Fibroblast of the conjunctiva (primary cell): ENCODE measurements at places on chromosomes 4 and X.
A peak's percentile ranks its signal among the peaks of the same experiment; 100 is the strongest.

DNA sequence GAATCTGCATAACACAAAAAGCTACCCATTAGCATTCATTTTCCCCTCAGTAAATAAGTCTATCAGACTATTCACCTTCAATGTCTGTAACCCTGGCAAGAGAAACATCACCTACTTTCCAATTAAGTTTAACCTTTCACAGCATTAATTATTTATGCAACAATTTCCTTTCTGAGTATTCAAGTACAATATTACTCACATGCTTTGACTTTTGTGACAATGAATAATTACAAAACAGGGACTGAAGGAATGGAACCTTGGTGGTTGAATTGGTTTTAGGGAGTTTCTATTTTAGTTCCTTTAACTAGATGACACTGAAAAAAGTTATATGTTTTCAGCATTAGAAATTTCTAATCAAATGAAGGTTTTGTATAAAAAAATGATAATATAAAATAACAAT is 932.3 kb upstream of the EPHA5 start:
- DNase-seq: no peak

DNA sequence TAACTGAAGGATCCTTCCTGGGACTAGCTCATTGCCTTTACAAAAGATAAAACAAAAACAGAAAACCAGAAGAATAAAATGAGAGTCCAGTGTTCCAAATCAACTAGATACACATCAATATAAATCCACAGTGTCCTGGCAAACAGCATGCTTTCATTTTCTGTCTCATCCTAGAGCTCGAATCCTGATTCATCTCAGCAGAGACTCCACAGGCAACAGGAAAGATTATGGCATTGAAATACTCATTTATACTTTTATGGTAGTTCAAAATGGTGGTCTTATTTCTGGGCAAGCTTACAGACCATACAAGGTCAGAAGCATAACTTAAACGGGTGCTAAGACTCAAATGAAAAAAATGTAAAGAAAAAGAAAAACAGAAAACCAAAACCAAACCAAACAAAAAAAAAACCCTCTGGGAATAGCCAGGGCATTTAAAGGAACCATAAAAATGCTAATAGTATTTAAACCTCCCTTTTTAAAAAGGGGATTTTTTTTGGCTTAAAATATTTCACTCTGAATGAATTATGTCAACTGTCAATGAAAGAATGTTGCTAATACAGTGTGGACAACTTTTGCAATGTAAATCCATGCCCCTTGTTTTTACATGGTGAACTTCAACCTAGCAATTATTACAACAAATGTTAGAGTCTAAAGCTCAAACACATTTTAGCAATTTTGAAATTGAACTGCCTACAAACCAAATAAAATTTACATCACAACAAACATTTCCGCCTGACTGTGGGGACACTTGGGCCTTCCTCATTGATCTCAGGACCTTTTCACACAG is 57.9 kb downstream of the GPR101 start:
- no peak for DNase-seq

- DNase-seq: peak; percentile 54
These were observed at the start of gene TRIM2 for GRCh38 chr4:153204247-153204671. TRIM2 (plus strand) TSS chr4:153204443; CDS start chr4:153204531, 88 bp downstream.

GRCh38 chr4:185304541-185304940 is 91.2 kb downstream of the LRP2BP start:
- no peak for DNase-seq

- DNase-seq: no peak
These were observed 271.8 kb downstream of the CRLF2 start for GRCh38 chrX:940691-941090.

GRCh38 chrX:108217876-108218275 is 126.3 kb downstream of the ATG4A start:
- DNase-seq: no peak

GRCh38 chrX:24676403-24677024 is 17.2 kb upstream of the POLA1 start:
- no peak for DNase-seq

- no peak for DNase-seq
These were observed 36.2 kb downstream of the KDM5C start for GRCh38 chrX:53188763-53189162.

DNA sequence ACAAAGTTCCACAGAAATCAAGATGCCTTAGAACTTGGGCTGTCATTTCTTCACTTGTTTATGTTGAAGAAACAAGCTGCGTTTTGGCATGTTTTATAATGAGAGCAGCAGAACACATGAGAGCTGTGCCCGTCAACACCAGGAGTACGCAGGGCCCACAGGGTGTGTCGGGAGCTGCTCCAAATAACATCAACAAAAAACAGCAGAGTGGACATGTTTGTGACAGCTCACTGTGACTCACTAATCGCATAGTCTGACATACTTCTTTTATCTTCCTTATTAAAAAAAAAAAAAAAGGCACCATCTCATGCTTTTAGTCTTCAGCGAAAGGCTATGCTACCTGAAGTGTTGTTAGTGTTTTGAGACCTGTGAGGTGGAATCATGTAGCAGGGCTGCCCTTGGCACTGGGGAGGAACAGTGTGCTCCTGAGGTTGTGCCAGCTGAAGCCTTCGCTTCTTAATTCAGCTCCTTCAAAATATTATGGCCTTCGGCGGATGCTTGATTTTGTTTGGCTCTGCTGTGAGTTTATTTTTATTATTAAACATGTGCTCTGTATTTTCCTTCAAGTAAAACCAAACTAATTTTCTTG is 32.8 kb downstream of the FHDC1 start:
- DNase-seq: no peak

- no peak for DNase-seq
These were observed 40.2 kb downstream of the PJA1 start for GRCh38 chrX:69125094-69125493.

GRCh38 chrX:123186801-123187200 is 2.7 kb downstream of the GRIA3 start:
- no peak for DNase-seq

- DNase-seq: no peak
These were observed 56.3 kb downstream of the CCDC149 start for GRCh38 chr4:24856586-24856985.

- peak; percentile 32 for DNase-seq
These were observed 18.9 kb downstream of the TMPRSS11E start for GRCh38 chr4:68466185-68466584.

DNA sequence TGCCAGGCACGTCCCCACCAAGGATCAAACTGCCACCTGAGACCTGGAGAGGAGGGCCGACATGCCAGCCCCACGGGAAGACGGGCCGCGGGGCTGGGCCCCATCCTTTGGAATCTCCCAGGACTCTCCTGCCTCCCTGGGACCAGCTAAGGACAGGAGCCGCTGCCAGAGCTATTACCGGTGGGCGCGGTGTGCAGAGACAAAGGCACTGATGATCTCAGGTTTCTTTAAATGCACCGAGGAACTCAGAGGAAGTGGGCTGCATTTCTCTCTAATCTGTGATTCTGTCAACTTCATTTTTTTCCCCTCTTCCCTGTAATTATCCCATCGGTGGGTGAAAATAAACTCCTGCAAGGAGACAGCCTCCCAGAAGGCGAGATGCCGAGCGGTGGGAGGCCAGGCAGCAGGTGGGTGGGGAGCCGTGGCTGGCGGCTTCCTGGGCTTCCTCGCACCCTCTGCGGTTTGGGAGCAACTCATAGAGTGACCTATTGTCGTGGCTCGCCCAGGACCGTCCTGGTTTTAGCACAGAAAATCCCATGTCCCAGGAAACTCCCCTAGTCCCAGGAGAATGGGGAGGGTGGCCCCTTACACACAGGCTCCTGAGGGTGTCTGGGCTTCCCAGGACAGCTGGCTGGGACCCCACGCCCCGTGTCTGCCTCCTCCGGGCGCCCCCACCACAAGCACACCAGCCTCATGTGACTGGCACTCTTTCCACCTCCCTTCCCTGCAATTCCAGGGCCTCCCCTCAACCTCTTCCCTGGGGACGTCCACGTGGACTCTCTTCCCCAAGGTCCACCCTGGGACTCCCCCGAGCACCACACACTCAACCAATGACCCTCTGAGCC is 62.3 kb upstream of the ADRA2C start:
- no peak for DNase-seq

- DNase-seq: no peak
These were observed 85.8 kb downstream of the ARHGAP6 start for GRCh38 chrX:11579636-11580600.

DNA sequence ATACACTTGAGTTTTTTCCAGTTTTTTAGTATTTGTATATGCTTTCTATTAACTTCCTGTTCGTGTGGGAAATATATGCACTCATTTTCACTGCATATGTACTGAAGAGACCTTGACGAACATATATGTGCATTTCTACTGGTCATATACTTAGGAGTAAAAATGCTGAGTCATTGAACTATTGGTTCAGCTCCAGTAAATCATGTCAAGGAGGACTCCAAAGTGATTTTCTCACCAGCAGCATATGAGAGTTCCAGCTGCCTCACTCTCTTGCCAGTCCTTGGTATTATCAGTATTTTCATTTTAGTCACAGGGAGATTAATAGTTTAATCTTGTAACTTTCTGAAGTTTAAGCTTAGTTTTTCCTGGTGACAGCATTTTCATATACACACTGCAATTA is 2750.2 kb downstream of the ARAP2 start:
- DNase-seq: peak; percentile 2

DNA sequence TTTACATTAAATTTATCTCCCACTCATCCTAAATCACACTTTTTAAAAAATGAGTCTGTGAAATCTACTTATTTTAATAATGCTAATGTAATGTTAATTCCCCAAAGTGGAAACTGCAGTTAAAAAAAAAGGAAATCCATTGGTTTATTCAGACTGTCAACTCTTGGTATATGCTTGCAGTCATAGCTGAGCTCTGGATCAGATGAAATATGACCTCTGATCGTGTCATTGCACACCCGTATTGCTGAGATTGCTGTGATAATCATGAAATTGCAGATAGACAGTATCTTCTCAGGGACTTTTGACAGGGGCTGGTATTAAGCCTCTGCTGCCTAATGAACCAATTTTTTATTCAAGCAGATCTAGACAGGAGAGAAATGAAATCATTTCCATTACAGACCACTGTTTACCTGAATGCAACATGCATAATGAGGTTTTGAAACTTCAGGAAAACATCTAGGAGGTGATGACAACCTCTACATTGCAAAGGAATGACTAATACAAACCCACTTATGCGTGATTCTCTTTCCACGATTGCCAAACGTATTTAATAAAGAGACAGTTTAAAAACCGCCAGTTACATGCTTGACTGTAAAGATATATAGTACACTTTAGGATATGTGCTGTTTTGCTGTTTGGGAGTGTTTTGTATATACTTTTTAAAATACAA is 138.3 kb upstream of the PUDP start:
- no peak for DNase-seq

DNA sequence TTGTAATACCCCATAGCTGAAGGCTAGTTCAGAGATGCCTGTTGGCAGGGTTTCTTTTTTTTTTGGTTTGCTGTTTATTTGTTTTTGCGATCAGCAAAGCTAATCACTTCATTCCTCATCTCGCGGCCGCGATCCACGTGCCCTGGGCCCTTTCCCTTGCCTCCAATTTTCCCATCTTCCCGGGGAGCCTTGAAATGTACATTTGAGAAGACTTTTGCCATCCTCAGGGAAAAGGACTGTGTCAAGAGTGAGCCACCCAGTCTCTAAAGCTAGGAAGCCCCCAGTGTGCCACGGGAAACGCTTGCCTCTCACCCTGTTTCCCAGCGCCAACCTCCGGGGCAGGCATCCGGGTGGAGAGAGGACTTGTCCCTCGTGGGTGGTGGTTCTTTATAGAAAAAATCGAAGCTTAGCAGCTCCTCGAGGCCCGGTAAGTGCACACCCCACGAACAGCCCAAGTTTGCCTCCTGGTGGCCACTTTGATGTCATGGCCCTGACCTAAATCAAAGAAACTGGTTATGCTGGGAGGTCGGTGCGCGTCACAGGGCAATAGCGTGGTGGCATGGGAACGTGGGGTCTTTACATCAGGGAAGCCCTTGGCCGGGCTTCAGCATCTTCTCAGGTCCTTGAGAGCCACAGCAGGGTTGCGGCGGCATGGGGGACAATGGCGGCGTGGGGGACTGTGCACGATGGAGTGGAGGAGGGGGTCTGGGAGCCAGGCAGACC is 42.0 kb downstream of the MAP7D3 start:
- no peak for DNase-seq

GRCh38 chr4:12414181-12414812 is 985.6 kb upstream of the HS3ST1 start:
- DNase-seq: no peak

DNA sequence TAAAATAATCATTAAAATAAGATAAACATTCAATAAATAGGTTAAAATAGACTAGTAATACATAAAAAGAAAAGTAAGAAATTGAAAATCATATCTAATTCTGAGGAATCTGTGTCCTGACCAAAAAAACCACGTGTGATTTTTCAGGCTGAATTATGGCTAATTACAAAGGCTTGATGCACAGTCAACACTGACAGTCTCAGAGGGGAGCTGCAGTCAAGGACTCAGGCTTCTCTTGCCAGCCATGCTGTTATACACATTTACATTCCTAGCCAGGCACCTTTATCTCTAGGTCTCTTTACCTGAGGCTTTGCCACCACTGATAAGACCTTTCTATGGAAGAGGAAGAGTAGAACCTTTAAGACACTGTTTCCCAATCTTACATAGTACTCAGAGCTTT is 1737.7 kb upstream of the PCDH10 start:
- no peak for DNase-seq

DNA sequence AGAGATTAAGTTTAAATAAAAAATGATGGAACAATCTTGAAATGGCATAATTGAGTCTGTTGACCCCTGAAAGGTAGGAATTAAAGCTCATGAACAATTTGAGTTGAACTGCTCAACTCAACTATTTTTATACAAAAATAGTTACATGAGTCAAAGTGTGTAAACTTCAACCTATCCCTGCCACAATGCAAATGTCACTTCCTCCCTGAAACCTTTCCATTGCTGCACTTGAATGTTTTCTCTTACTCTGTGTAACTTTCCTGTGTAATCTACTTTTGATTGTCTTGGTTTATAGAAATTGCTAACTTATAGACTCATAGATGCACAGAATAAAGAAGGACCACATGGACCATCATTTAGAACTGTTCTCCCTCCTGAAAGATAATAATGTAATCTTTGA is 218.5 kb downstream of the GBA3 start:
- no peak for DNase-seq
